ENCODE measurements at places on chromosomes 1 and 21.

GRCh38 chr1:156476501-156477298, 23.9 kb downstream of the MEF2D start:
- no peak for DNase-seq

DNA sequence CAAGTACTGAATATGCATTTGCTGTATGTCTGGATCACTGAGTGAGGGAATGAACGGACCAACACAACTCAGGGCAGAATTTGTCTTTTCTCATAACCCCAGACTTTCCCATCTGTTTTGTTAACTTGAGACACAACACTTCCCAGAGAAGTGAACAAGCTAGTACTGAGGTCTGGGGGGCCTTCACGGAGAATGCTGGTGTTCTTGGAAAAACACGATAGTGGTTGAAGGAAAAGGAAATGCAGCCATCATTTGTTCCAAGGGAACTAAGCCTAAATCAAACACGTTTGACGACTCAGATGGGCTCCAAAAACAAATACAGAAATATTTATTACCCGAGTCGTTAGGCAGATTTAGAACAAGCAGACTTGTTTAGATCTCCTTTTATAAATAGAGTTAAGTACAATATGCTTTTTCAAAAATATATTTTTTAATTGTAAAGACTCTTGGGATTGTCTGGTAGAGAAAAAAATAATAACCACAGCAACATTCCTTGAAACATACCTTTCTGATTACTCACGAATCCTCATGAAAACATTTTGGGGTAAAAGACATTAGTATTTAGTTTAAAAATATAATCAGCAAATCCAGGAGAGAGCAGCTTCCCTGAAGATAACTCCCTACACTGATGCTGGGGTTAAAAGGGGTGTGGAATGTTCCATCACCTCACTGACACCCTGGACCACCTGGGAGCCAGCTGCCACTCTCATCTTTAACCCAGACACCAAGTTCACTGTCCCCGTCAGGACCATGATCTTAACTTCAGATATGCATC, 427.7 kb upstream of the RUNX1 start:
- no peak for DNase-seq

GRCh38 chr21:34132926-34133325, 59.5 kb downstream of the MRPS6 start:
- DNase-seq = no peak

DNA sequence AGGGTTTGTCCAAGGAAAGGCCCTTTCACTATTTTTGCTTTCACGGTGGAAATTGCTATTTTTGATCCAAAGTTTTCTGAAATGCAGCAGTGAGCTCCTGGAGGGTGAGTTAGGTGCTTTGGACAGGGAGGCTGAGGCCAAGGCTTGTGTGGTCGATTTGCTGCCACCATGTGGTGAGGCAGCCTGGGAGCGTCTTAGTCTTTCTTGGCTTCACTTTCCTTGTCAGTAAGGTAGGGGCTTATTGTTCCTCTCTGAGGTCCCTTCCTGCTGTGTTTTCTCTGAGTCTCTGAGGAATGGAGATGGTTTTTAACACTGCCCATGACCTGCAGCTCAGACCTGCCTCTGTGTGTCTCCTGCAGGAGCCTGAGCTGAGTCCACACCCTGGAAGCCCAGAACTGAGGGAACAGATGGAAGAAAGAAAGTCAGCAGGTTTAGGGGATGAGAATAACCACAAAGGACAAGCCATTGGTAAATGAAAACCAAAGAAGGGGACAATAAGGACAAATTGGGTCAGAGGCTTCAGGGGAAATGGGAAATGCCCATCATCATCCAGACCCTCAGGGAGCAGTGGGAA, 20.1 kb upstream of the S100A10 start:
- no peak for DNase-seq

GRCh38 chr1:53038566-53038965, 23.4 kb upstream of the PODN start:
- no peak for DNase-seq

GRCh38 chr1:22936681-22937080, 36.0 kb downstream of the LACTBL1 start:
- no peak for DNase-seq

GRCh38 chr1:226891346-226891745, 20.9 kb downstream of the PSEN2 start:
- DNase-seq = no peak

- no peak for DNase-seq
Observed at GRCh38 chr1:4170548-4171340, 270.7 kb upstream of the C1orf174 start.

DNA sequence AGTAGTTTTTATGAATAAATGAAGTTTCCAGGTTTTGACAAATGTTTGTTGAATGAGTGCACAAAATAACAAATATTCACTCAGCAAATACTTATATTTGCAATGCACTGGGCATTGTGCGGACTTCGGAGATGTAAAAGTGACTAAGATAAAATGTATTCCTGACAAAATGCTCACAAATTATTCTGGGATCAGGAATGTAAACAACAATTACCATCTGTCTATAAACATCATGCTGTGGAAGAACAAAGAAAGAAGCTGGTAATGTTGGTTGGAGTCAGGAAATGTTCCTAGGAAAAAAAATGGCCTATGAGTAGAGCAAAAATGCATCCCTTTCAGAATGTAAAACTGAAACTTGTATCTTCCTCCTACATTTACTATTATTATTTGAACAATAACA, 68.5 kb downstream of the CRB1 start:
- DNase-seq = no peak

GRCh38 chr21:33029385-33029921, 3.7 kb downstream of the OLIG2 start:
- DNase-seq = no peak

- no peak for DNase-seq
Observed at GRCh38 chr1:232709386-232709785, 79.5 kb upstream of the SIPA1L2 start.

DNA sequence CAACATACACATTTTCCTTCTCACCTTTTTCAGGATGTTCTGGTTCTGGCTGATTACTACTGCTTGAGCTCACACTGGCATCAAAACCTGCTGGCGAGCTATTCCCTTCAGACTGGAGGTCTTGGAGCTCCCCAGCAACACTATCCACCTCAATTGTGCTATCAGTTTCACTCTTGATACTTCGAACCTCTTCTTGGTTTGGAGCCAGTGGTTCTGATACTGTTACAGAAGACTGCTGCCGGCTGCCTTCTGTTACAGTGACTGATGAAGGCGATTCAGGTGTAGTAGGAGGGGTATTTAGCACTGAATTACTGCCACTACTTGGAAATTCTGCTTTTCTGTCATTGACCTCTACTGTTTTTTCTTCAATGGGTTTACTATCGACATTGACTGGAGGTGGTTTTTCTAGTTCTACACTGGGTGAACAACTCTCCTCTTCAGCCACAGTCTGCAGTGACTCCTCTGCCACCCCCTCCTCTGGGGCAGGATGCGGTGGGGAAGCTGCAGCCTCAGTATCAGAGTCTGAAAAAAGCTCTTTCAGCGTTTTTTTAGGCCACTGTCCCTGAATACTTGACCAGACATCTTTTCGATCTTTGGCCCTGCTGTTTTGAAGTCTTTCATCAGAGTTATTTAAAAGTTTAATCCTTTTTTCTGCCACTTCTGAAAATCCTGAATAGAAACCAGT, 20.7 kb upstream of the RBM34 start:
- no peak for DNase-seq

DNA sequence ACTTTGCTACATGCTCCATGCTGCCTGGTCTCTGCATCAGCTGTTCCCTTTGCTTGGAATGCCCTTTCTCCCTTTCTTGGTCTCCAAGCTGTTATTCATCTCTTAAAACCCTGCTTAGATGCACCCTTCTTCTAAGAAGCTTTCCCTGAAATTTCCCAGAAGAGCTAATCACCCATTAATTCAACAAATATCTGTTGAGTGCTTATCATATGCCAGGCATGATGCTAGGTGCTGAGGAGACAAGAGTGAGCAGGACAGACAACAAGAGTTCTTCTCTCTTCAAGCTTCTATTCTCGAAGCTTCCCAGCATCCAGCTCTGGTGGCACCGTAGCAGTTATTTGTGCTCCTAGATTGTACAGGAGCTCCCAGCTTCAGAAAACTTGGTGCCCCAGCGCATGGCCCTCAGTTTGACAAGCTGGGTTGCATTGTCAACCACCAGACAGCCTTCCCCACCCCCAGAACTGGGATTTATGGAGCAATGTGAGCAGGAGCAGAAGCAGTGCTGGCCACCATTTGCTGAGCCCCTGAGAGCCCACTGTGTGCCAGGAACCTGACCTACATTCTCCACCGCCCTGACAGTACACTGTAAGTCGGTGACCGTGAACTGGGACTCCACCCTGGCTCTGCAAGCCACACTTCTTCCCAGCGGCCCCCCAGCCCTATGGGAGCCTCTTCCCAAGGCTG, 68.0 kb upstream of the ACOT11 start:
- DNase-seq = no peak

DNA sequence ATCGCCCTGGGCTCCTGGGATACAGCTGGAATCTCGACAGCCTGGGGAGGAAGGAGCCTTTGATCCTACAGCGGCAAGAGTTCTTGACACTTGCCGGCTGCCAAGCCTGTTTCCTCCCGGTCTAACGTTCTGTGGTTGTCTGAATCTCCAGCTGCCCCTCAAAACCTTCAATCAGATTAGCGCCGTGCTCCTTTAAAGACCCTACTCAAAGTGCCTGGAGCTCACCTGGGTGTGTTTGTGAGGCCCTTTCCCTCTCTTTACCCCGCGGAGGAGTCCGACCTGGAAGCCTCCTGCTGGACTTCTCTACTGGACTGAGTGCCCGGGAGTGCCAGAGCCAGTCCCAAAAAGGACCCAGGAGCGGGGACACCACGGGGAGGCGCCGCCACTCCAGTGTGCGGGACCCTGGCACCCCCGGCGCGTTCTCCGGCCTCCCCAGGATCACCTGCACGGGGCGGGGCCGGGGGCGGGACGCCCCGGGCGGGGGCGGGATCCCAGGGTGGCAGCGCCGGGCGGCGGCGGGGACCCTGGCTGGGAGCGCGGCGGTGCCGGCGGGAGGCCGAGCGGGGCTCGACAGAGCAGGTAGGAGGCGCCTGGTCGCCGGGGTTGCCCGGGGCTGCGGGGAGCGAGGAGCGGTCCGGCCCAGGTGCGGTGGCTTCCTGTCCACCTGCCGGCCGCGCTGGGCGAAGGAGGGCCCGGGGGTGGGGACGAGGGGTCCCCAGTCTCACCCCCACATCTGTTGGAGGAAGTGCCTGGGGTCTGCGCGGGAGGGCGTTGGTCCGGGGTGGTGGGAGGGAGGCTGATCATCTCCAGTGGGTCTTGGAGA, at the start of gene NCMAP:
TSS of gene NCMAP (plus strand) at position 497 of the 823 bp plus-strand sequence. CDS start 39,344 bp downstream, outside the sequence.
- no peak for DNase-seq

- DNase-seq = no peak
Observed at GRCh38 chr1:2072109-2072806, 22.0 kb downstream of the PRKCZ start.

- DNase-seq = no peak
Observed at GRCh38 chr1:220962031-220962751, 82.9 kb downstream of the HLX start.

DNA sequence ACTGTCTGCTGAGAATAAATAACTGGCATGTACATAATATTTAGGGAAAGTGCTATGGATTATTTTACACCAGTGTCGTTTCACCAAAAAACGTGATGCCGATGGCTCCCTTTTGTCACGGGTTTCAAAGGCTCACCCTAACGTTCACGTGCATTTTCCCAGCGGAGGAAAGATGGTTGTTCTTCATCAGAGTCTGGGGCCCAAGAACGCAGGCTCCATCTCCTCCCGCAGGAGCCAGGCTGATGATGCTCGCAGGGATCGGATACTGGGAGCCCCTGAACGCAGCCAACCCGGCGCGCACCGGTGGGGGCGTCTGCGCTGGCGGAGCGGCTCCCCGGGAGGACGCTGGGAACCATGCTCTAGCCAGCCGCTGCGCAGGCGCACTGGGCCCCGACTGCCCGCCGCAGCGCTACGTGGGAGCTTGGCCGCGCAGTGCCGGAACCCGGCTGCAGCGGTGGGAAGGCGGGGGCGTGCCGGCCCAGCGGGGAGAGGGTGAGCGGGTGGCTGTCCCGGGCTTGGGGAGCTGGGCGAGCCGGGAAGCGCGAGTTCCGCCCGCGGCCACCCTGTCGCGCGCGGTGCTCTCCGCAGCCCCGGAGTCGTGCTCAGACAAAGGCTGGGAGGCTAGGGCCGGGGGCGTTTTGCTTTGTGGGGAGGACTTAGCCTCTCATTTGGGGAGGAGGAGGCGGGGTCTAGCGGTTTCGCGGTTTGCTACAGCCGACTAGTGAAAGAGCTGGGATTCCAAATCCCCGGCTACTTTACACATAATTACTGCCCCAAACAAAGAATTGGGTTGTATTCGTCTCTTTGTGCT, at the start of gene ZFP69B:
TSS of gene ZFP69B (plus strand) at position 793 of the 811 bp plus-strand sequence. CDS start 486 bp downstream, outside the sequence.
- DNase-seq = peak; percentile 78

DNA sequence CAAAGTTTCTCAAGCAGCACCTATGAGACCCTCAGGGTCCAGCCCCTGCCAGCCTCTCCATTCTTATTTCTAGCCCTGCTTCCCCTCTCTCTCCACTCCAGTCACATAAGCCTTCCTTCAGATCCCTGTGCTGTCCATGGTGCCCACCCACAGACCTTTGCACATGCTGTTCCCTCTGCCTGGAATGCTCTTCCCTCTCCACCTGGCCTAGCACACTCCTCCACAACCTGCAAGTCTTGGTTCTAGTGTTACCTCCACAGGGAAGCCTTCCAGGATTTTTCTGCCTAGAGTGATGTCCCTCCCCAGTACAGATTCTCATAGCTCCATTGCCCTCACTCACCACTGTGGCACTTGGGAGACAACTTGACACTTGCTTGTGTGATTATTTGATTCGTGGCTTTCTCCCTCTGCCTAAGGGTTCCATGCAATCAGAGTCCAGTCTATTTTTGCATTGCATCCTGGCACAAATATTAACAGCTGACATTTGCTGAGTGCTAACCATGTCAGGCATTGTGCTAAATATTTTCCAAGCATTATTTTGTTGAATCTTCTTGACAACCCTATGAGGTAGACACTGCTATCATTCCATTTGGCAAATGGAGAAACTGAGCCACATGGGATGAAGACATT, 127.3 kb downstream of the SYF2 start:
- DNase-seq = no peak

DNA sequence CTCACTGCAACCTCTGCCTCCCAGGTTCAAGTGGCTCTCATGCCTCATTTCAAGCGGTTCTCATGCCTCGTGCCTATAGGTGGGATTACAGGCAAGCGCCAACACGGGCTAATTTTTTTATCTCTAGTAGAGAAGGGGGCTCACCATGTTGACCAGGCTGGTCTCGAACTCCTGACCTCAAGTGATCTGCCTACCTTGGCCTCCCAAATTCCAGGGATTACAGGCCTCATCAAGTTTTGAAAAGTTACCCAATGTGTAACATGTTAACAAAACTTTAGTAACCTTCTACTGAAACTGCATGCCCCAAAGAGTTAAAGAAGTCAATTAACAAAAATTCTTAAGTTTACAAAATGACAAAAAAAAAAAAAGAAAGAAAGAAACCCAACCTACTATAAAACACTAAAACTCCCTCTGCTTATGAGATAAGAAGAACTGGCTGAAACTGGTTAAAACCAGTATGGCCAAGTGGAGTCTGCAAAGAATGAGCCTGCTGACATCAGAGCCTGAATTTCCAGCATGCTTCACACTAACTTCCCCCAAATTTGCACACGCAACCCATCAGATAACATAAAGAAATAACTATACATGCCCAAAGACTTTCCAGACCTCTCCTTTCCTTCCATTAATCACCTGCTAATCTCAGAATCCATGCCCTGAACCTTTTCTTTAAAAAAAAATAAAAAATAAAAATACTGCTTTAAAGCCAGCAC, 25.5 kb upstream of the PSMG1 start:
- no peak for DNase-seq
